ENCODE measurements at places on chromosomes 12 and 14. TPM values are rescaled to one million over a fixed set of nuclear protein-coding genes. Genes with fewer than 3 reads are reported as not detected.

LDHB gene
- total RNA-seq = 385 TPM

CARMIL3 gene
- 3.9 TPM for total RNA-seq

PLXNC1 gene
- 27.0 TPM for total RNA-seq

GRCh38 chr12:32671930-32672780, 6.9 kb upstream of the DNM1L start:
- no peak for DNase-seq
- H3K4me1 ChIP-seq = peaks cover 23% of the 10 kb centered on the region
- no peaks in the 10 kb centered on the region for H3K36me3 ChIP-seq

DNA sequence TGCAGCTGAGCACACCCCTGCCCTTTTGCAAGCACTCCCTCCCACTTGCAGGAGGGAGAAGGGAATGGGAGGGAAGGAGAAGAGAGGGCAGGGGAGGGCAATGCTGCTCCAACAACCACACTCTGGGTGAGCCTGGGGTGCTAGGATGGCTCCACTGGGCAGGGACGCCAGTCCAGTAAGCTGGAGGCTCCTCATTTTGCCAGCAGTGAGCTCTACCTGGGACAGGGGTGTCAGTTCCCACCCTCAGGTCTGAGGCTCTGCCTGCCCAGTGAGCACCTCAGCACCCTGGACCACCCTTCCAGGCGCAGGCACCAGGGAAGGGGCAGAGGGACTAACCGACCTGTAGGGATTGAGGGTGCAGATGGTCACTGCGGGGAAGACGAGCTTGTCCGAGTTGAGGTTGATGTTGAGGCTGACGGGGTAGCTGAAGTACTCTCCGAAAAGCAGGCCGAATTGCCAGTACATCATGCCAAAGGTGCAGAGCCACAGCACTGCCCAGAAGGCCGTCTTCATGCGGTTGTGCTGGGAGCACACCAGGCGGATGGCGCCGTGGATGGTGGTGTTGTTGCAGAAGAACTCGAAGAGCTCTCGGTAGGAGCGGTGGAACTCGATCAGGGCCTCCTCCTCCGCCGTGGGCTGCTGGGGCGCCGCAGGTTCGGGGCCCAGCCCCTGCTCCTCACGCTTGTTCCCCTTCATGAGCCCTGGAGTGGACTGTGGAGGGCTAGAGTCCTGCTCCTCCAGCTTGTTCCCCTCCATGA, 1.2 kb downstream of the SCNN1A start:
- H3K27me3 ChIP-seq = peaks cover 54% of the 10 kb centered on the region
- no peak overlapping the region for H3K27ac ChIP-seq
- no peak for DNase-seq
- no peaks in the 10 kb centered on the region for H3K36me3 ChIP-seq
- H3K4me3 ChIP-seq = no peak overlapping the region
- H3K4me1 ChIP-seq = no peaks in the 10 kb centered on the region

DNA sequence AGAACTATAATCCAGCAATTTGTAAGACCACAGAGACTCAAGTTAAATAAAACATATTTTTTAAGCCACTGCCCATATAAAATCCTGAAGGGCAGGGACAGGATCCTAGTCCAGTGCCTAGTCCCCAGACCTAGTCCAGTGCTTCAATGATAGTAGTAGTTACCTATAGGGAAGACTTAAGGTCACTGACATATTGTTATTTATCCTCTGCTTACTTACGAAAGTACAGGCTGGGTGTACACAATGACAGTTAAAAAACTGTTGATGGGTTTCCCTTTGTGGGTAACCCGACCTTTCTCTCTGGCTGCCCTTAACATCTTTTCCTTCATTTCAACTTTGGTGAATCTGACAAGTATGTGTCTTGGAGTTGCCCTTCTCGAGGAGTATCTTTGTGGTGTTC, 192.5 kb downstream of the SLC25A21 start:
- no peaks in the 10 kb centered on the region for H3K4me1 ChIP-seq
- H3K36me3 ChIP-seq = no peaks in the 10 kb centered on the region
- no peak overlapping the region for H3K4me3 ChIP-seq
- H3K27ac ChIP-seq = no peak overlapping the region

DNA sequence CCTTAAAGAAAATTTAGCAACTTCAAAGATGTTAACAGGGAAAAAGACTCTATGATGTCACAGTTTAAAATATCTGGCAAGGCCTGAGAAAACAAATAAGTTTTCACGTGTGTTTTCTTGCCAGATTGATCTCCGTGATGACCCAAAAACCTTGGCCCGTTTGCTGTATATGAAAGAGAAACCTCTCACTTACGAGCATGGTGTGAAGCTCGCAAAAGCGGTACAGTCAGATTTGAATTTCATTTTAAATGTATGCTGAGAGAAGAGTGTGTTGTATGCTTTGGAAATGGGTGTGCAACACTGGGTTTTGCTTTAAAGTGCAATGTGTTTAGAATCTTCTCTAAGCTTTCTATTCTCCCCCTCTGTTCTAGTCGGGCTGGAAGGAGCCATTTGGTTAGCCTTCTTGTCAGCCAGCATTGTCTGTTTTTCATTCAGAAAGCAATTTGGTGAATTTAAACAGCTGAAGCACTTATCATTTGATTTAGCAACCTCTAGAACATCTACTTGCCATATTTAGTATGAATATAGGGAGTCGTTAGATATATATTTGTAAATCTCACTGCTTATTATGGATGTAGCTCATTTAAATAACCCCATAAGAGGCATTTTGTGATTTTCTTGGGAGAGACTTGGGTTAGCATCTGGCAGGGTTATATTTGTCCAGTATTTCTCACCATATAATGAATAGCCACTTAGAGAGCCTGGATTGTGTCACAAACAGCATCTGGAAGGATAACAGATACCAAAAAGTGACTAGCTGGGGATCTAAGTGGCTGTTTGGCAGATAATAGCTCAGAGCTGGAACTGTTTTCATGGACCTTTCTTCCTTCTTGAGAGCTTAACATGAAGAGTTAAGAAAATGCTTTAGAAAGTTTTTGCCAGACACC, 35.5 kb downstream of the GPHB5 start:
- H3K4me3 ChIP-seq = no peak overlapping the region
- no peak overlapping the region for H3K27ac ChIP-seq
- no peak for DNase-seq
- H3K36me3 ChIP-seq = no peaks in the 10 kb centered on the region
- no peaks in the 10 kb centered on the region for H3K4me1 ChIP-seq

DNA sequence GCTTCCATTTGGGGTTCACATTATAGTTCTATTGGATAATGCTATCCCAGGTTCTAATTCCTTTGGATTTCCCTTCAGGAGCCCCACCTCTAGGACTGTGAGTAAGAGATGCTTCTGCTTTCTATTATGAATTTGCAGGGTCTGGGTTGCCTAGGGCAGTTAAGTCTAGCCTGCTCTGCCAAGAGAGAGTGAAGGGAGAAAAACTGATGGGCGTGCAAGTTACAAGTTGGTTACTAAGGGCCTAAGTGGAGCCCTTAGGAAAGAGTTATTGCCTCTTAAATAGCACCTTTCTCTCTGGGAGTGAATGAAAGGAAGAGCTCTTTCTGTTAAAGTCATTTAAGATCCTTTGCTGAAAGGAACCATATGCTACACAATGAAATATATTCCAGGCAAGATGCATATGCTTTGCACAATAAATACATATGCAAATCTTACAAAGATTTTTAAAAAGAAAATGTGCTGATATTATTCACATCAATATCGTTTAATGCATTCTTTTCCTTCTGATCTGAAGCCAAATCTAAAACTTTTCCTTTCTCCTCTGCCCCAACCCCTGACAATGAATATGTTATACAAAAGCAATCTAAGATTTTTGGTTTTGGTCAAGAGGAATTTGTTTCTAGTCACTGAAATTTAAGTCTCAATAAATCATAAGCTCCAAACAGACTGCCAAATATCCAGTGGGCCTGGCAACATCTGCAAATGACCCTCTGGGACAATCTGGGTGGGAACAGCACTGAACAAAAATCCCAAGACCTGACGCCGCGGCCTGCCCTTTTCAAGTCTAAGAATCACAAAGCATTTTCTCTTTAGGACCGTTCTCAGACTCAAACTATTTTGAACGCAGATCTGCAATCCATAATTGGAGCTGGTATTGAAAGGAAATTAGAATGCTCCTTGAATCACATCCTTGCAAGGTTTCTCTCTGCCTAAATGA, 586.7 kb downstream of the ETNK1 start:
- no peak for DNase-seq
- no peaks in the 10 kb centered on the region for H3K27me3 ChIP-seq
- H3K27ac ChIP-seq = no peak overlapping the region
- no peaks in the 10 kb centered on the region for H3K36me3 ChIP-seq
- no peak overlapping the region for H3K4me3 ChIP-seq

- H3K36me3 ChIP-seq = no peaks in the 10 kb centered on the region
- no peaks in the 10 kb centered on the region for H3K27me3 ChIP-seq
- no peak overlapping the region for H3K27ac ChIP-seq
- no peaks in the 10 kb centered on the region for H3K4me1 ChIP-seq
- DNase-seq = no peak
- no peak overlapping the region for H3K4me3 ChIP-seq
These were observed 41.2 kb downstream of the HCAR2 start for GRCh38 chr12:122661938-122662337.

- peaks cover 13% of the 10 kb centered on the region for H3K27me3 ChIP-seq
- peaks cover 5% of the 10 kb centered on the region for H3K36me3 ChIP-seq
- no peak overlapping the region for H3K27ac ChIP-seq
- DNase-seq = no peak
- no peak overlapping the region for H3K4me3 ChIP-seq
- H3K4me1 ChIP-seq = no peaks in the 10 kb centered on the region
These were observed 17.1 kb upstream of the OR10P1 start for GRCh38 chr12:55619354-55620138.

- H3K4me1 ChIP-seq = peaks cover 45% of the 10 kb centered on the region
- H3K27ac ChIP-seq = no peak overlapping the region
- peak overlapping the region; percentile 72 for H3K4me3 ChIP-seq
- no peaks in the 10 kb centered on the region for H3K27me3 ChIP-seq
- DNase-seq = no peak
These were observed 4.2 kb upstream of the KLC1 start for GRCh38 chr14:103624860-103625259.

GRCh38 chr12:51729331-51729730, 119.2 kb downstream of the FIGNL2 start:
- no peaks in the 10 kb centered on the region for H3K4me1 ChIP-seq
- no peak overlapping the region for H3K27ac ChIP-seq
- no peak overlapping the region for H3K4me3 ChIP-seq
- no peaks in the 10 kb centered on the region for H3K36me3 ChIP-seq

GRCh38 chr12:51887476-51888315, at the start of gene ANKRD33:
ANKRD33 (plus strand) TSS chr12:51888103; CDS start chr12:51888187, 84 bp downstream.
- H3K36me3 ChIP-seq = no peaks in the 10 kb centered on the region
- peaks cover 11% of the 10 kb centered on the region for H3K4me1 ChIP-seq
- H3K4me3 ChIP-seq = no peak within 1 kb of the TSS
- DNase-seq = no peak
- H3K27me3 ChIP-seq = peaks cover 1% of the 10 kb centered on the region
